ENCODE measurements at places on chromosomes 12 and 14.

GRCh38 chr14:94398182-94398479 lies 9.7 kb upstream of the SERPINA1 start:
- no peak for DNase-seq

DNA sequence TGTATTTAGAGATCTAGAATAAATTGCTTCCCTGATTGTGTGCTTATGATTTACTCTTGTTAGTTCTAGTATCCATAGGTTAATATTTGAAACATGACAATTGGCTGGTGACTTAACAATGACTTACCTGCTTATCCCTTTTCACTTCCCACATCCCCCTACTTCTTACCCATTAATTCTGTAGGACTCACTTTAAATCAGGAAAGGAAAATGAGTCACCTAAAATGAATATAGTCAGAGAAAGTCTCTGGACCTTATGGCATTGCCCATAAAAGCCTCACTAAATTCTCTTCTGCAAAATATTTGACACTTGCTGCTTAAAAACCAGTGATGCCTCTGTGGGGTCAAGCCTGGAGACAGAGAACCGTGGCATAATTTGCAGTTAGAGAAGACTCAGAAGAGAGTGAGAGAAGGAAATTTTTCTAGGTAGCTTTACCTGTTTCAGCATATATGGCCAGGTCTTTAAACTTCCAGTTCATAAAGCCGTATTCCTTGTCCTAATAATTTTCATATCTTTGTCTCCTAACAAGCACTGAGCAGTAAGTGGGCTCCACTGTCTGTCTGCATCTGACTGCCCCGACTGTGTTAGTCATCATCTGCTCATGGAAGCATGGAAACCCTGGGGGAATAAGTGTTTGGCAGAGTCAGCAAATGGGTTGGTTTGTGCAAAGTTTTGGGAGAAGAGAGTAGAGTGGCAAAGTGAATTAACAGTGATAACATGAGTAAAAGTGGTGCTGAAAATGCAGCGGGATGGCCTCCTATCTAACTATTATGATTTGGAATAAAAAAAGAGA lies 294.4 kb downstream of the AKAP6 start:
- DNase-seq, result no peak

DNA sequence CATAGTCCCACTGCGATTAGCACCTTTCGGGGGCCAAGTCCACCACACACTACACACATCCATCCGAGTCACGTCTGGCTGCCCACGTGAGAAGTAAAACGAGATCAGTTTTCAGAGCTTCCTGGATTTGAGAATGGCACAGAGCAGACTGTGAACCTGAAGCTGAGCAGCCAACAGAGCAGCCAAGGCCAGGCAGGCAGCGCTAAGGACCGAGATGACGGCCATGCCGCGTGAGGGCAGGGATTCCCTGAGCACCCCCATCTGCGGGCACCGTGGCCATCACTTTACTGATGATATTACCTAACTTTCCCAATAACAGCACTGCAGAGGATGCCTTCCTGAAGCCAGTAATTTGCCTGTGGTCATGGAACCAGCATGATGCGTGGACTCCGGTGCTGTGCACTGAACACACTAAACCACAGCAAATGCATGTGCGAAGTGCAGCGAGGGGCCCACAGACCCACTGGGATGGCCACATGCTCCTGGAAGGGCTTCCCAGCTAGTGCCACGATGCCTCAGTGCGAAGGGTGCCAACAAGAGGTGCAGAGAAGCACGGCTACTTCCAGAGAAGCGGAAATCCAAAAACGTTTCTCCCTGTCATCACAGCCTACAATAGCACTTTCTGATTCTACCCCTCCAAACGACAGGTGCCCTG lies 56.0 kb downstream of the RNF34 start:
- DNase-seq, result no peak

DNA sequence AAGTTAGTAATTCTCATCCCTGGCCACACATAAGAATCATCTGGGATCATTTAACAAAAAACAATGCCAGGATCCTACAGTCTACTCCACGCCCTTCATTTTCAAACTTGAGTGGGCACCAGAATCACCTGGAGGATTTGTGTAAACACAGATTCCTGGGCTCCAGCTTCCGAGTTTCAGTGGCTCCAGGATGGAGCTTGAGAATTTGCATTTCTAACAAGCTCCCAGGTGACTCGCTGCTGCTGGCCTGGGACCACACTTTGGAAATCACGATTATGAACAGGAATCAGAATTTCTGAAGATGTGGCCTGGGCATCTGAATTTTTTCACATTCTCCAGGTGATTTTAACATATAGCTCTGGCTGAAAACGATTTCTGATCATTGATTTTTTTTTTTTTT lies 234.8 kb downstream of the CACNA1C start:
- no peak for DNase-seq

GRCh38 chr12:54549774-54550451 lies 512 bp downstream of the PDE1B start:
- peak; percentile 6 for DNase-seq

- no peak for DNase-seq
Observed at GRCh38 chr12:83084516-83085234, 398.0 kb downstream of the TMTC2 start.

- no peak for DNase-seq
Observed at GRCh38 chr12:100565987-100566545, 7.4 kb upstream of the GAS2L3 start.
